Right ventricle myocardium superior (tissue), 1 donor: ENCODE measurements at places on chromosomes 4 and X. TPM values are rescaled to one million over a fixed set of nuclear protein-coding genes. Genes with fewer than 3 reads are reported as not detected.

The SYTL4 gene
- total RNA-seq: 3.7 TPM

The CXXC4 gene
- 4.7 TPM for total RNA-seq

The CYBB gene
- total RNA-seq: 28.8 TPM

The KLKB1 gene
- total RNA-seq: 1.2 TPM

The LINC00632 gene
- 158 TPM for total RNA-seq

The LDOC1 gene
- total RNA-seq: 3.4 TPM

The STBD1 gene
- 27.2 TPM for total RNA-seq

The OCRL gene
- total RNA-seq: 9.4 TPM

The NCAPG gene
- 0.59 TPM for total RNA-seq

The UGT2B7 gene
- total RNA-seq: not detected
